Esophagus squamous epithelium (tissue), 5 donors: ENCODE measurements at places on chromosomes 11 and 22.

DNA sequence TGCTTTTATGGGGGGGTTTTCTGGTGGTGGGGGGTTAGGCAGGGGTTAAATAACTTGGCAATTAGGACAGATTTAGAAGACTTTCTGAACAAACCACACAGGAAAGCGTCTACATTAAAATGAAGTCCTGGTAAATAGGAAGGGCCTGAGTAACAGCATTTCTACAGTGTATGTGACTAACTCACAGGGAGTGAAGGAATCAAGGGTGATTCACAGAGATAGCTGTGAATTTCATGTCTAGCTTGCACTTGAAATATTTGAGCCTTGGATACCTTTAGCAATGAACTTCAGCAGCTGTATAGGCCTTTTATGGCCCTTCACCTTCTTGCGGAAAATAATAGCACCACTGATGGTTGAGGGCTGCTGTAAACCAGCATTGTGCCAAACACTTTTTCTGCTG is 26.1 kb upstream of the LDHA start:
- no peak for DNase-seq

- DNase-seq = no peak
These were observed 582.2 kb upstream of the CADM1 start for GRCh38 chr11:116086426-116086825.

- no peak for DNase-seq
These were observed 351.1 kb downstream of the MN1 start for GRCh38 chr22:27450448-27450847.

GRCh38 chr22:39674536-39674935 is 104.0 kb downstream of the CACNA1I start:
- no peak for DNase-seq

GRCh38 chr11:118609380-118610224 is 2.2 kb downstream of the PHLDB1 start:
- DNase-seq = no peak

- DNase-seq = no peak
These were observed 546 bp downstream of the DRAP1 start for GRCh38 chr11:65919573-65920371.

- DNase-seq = no peak
These were observed 303.9 kb downstream of the ETS1 start for GRCh38 chr11:128283451-128283850.

- DNase-seq = no peak
These were observed 12.2 kb downstream of the PHLDB1 start for GRCh38 chr11:118619444-118620197.

DNA sequence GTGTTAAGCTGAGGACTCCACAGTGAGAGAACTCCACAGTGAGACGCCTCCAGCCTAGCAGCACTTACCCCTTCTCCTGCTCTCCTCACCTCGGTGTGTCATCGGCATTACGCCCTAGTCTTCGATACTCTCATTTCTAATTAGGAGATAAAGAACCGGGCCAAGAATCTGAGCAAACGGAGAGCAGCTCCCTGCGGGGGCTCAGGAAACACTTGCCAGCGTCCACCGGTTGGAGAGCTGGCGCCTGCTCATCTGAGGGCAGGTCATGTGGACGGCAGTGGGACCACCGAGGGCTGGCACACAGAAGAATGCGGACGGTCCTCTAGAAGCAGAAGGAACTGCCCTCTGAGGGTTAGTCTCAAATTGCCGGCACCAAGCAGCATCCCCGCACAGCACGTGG is 13.0 kb downstream of the CERK start:
- DNase-seq = no peak

- no peak for DNase-seq
These were observed 410.3 kb downstream of the MN1 start for GRCh38 chr22:27391092-27391770.

DNA sequence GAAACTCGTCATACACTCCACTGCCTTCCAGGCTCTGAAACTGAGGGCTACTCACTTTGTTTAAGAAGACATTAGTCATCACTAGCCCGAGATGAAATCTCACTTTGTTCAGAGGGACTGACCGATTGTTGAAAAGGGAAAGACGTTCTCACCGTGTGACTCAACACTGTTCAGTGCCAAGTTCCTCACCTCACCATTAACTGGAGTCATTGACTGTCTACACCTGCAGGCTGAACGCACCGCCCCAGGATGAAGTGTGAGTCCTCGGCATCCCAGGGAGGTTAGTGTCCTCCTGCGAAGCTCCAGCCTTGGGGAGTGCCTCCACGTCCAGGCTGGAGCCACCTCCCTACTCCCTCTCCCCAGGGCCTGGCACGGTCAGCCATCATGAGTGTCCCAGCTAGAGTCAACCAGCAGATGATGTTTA is 30.4 kb downstream of the FADD start:
- no peak for DNase-seq

- no peak for DNase-seq
These were observed 11.4 kb upstream of the ADSL start for GRCh38 chr22:40334899-40335298.

DNA sequence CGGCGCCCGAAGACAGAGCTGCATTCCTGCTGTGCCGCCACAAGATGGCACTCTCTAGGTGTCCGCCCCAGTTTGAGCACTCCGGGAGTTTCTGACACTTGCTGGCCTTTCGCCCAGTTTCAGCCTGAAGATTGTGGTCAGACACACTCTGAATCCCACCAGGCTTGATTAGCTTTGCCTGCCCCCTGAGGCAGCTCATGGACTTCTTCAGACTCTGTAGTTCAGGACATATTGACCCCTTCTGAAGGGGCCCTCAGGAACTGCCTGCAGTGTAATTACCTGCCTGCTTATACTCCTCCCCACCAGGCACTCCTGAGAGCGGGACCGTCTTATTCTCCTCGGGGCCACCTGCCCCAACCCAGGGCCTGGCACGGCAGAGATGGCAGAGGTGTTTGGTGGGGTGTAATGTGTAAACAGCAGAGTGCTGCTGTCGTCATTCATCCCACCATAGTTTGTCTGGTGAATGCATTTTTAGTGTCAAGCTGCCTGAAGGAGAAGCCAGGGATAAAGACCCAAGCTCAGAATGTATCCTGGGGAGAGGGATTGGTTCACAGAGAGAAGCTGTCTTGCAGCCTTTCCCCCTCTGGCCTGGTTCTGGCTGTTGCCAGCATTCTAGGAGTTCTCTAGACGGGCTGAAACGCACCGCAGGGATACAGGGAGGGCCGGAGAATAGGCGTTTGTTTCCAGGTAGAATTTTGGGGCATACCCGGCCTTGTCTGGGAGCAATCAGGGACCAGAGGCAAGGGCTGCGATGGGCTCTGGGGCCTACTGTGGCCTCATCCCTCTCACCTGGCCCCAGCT is 46.4 kb downstream of the EIF3F start:
- DNase-seq = no peak

GRCh38 chr22:39800790-39801520 is 92.6 kb downstream of the ENTHD1 start:
- DNase-seq = no peak

GRCh38 chr11:128351168-128351567 is 236.2 kb downstream of the ETS1 start:
- DNase-seq = no peak

GRCh38 chr11:73335204-73335923 is 27.3 kb downstream of the ARHGEF17 start:
- no peak for DNase-seq

GRCh38 chr22:19143967-19144400 is 467 bp downstream of the ESS2 start:
- no peak for DNase-seq

- DNase-seq = no peak
These were observed 24.8 kb downstream of the F2 start for GRCh38 chr11:46743693-46744339.

- no peak for DNase-seq
These were observed 143.7 kb downstream of the TYR start for GRCh38 chr11:89321401-89321800.

GRCh38 chr11:108498046-108498815 is at the start of gene POGLUT3:
POGLUT3 (minus strand) TSS chr11:108498384; CDS start chr11:108498366, 18 bp downstream.
- DNase-seq = no peak

DNA sequence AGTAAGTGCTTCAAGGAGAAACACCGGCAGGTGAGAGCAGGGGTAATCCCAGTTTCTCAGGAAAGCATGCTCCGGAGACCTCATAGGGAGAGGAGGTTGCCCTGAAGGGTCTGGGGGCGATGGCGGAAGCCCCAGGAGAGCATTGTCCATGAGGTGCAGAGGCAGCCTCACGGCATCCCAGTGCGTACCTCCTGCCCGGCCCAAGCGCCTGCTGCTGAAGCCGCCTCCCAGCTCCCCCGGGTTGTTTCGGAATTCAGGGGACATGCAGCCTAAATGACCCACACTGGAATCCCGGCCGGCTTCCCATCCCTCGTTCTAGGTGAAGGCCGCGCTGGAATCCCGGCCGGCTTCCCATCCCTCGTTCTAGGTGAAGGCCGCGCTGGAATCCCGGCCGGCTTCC is 2.7 kb downstream of the ZBED4 start:
- no peak for DNase-seq

GRCh38 chr22:21568347-21569075 is 997 bp downstream of the UBE2L3 start:
- DNase-seq = no peak

DNA sequence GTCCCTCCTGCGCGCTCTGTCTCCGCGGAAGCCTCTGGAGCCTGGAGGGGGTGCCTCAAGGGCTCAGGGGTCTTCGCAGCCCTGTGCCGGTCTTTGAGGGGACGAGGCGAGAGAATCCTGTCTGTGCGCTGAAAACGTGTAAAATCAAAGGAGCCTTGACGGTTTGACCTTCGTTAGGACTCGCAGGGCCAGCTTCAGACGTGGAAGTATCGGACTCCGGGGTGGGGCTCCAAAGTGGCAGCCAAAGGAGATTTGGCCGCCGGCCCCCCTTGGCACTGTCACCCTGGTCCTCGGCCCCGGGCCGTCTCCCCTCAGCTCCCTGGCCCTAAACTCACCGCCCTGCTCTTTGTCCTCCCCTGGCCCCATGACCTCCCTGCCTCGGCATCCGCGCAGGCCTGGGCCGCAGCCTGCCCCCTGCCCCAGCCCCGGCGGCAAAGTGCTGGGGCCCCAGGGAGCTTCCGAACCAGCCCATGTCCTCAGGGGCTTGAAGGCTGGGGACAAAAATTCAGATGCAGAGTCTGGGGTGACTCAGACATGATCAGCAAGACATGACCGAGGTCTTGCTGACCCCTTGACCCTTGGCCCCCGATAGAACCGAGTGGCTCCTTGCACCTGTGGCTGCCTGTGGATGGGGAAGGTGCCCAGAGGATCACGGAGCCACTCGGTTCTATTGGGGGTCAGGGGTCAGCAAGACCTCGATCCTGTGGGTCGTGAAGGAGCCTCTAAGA is 6.9 kb upstream of the PHRF1 start:
- no peak for DNase-seq

- DNase-seq = no peak
These were observed 12.2 kb upstream of the LMO2 start for GRCh38 chr11:33904102-33904501.

DNA sequence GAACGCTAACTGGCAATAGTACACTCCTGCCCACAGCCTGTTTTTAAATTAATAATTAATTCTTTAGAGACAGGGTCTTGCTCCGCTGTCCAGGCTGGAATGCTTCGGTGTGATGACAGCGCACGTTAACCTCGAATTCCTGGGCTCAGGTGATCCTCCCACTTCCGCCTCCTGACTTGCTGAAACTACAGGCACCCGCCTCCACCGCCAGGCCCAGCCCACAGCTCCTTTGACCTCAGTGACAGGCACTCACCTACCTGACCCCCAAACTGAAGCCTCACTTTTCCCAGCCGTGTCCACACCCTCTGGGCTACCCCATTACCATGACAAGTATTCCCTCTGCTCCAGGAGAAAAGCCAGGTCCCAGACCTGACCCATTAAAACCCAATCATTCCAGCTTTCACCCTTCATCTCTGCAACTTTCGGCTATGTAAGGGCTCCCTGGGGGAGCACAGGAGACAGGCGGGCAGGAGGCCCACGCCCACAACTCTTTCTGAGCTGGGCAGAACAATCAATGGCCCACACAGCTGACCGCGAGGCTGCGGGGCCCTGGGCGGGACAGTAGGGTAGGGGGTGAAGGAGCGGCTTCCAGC is 730 bp downstream of the LMNTD2 start:
- no peak for DNase-seq

GRCh38 chr11:14907411-14908213 is 15.6 kb upstream of the CYP2R1 start:
- peak; percentile 12 for DNase-seq

- no peak for DNase-seq
These were observed 35.7 kb downstream of the NECTIN1 start for GRCh38 chr11:119693253-119693815.
